ENCODE measurements at places on chromosomes 1 and 21. TPM values are rescaled to one million over a fixed set of nuclear protein-coding genes. Genes with fewer than 3 reads are reported as not detected.

Gene PALMD
- polyA plus RNA-seq = 107 TPM

Gene IVL
- polyA plus RNA-seq = not detected

Gene LYSMD1
- 12.2 TPM for polyA plus RNA-seq

Gene FAM72B
- 3.5 TPM for polyA plus RNA-seq

Gene FCRL2
- 0.11 TPM for polyA plus RNA-seq

Gene INSRR
- polyA plus RNA-seq = 0.70 TPM

Gene SPRR3
- polyA plus RNA-seq = not detected

Gene GSTM5
- polyA plus RNA-seq = 16.6 TPM

Gene SLAMF9
- polyA plus RNA-seq = not detected

Gene ARID1A
- polyA plus RNA-seq = 41.5 TPM

Gene SERPINC1
- 0.16 TPM for polyA plus RNA-seq

Gene ADGRL4
- 11.9 TPM for polyA plus RNA-seq

Gene LMX1A
- polyA plus RNA-seq = 1.3 TPM

Gene DNAI4
- 4.3 TPM for polyA plus RNA-seq

Gene DMRTA2
- polyA plus RNA-seq = 0.05 TPM

Gene PPM1J
- 3.9 TPM for polyA plus RNA-seq

Gene ABCG1
- polyA plus RNA-seq = 6.7 TPM

Gene FCRL4
- not detected for polyA plus RNA-seq

Gene SUSD4
- 4.6 TPM for polyA plus RNA-seq

Gene TCEA3
- 366 TPM for polyA plus RNA-seq

Gene MCOLN3
- polyA plus RNA-seq = 3.4 TPM

Gene GPR157
- 0.68 TPM for polyA plus RNA-seq

Gene CD5L
- 0.06 TPM for polyA plus RNA-seq

Gene RNU1-2
- polyA plus RNA-seq = not detected

Gene WNT9A
- 11.2 TPM for polyA plus RNA-seq

Gene LCE3A
- not detected for polyA plus RNA-seq

Gene RAP1GAP
- 1.7 TPM for polyA plus RNA-seq

Gene SPATA6
- polyA plus RNA-seq = 8.4 TPM

Gene FCAMR
- not detected for polyA plus RNA-seq

Gene DIO1
- polyA plus RNA-seq = 0.37 TPM

Gene MXRA8
- 65.2 TPM for polyA plus RNA-seq

Gene OR2T35
- polyA plus RNA-seq = not detected

Gene TBX19
- 1.3 TPM for polyA plus RNA-seq

Gene TMEM52
- polyA plus RNA-seq = 91.6 TPM
